ENCODE measurements at places on chromosomes 11 and 22.

DNA sequence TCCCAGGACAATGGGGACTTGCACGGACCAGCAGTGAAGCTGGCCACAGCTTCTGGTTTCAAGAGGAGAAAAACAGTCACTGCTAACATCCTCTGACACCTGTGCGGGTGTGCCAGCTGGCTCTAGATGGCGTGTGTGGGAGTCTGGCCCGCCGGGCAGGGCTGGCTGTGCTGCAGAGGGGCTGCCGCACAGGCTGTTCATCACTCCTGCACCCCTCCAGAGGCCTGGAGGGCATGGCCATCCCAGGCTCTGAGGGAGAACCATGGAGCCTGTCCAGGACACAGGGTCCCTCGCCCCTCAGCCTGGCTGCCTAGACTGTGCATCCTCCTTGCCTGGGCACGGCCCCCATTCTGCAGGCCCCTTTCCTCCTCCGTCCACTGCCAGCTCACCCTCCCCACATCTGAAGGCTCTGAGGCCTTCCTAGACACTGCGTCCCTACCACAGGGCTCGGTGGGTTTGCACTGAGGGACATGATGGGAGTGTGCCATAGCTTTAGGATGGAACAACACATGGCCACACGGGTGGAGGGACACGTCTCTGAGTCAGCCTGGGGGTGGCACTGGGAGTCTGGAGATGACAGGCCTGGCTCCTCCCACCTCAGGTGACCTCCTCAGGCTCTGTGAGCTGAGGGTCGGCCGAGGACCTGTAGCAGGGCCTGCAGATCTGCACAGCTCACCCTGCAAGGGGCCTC is 42.1 kb upstream of the GNB1L start:
- no peak for DNase-seq

GRCh38 chr22:22449819-22450218 is 58.7 kb downstream of the ZNF280B start:
- DNase-seq, result no peak

- no peak for DNase-seq
Measured at GRCh38 chr11:8062781-8063257, 18.2 kb upstream of the TUB start.

DNA sequence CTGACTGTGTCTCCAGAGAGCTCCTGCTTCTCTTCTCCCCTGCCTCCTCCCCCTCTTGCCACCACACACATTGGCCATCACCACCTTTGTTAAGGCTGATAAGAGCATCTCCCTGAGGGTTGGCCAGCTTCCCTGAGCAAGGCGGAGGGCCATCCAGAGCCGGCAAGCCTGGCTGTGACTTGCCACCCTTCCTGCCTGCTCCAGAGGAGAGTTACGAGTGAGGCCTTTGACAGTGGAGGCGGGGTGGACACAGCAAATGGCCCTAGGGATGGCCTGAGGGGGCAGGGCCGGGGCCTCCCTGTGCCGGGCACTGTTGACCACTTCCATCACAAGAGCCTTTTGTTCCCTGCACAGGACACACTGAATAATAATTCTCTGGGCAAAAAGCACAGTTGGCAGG is 5.4 kb downstream of the FREY1 start:
- no peak for DNase-seq

GRCh38 chr11:46348566-46349401 is 1.5 kb downstream of the DGKZ start:
- no peak for DNase-seq

DNA sequence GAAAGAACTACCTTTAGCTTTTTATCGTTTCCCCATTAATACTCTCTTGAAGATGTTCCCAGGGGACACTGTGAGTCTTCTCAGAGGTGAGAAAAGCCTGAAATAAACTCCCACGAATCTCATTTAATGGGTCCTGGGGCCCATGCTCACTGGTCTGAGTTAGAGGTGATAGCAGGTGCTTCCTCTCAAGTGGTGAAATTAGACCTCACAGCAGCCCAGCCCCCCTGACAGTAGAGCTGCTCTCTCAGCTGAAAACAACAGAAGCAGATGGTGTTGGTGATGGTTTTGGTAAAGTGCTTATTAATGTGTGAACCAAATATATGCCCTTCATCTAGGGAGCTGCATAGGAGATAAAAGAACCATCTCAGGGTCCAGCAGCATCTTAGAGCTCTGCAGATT is 76.8 kb upstream of the VPREB1 start:
- no peak for DNase-seq

GRCh38 chr11:15757048-15757698 is 599.2 kb downstream of the SOX6 start:
- no peak for DNase-seq

DNA sequence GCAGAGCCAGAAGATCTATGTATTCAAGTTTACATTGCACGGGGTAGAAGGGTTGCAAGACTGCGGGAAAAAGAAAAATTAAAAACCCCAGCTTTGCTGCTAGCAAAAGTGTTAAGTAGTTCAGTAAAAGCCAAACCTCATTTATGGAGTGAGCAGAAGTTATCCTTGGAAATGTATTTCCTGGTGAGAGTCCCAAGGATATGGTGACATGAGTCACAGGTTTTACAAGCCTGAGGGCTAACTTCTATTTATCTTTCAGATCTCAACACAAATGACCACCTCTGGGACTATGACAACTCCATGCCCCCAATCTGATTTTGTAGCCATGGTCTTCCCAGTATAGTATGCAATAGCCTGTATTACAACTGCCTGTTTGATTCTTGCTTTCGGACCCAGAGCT is 26.1 kb downstream of the ABTB2 start:
- DNase-seq, result no peak

DNA sequence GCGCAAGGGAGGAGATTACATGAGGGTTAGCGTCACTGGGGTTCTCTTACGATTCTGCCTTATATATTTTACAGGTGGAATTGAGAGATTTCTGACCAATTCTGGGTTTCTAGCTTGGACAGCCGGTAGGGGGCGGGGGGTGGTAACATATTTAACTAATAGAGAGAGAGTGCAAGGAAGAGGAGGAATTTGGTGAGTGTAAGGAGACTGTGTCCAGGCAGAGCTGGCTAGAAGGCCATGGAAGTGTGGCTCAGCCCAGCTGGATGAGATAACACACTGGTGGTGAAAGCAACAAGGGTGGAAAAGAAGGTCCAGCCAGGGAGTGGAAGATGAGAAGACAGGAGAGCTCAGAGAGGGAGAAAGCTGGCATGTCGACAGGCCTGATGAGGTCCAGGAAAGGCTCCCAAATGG is 56.5 kb downstream of the ST3GAL4 start:
- no peak for DNase-seq

- DNase-seq, result no peak
Measured at GRCh38 chr11:121106812-121107211, 5.8 kb downstream of the TECTA start.

DNA sequence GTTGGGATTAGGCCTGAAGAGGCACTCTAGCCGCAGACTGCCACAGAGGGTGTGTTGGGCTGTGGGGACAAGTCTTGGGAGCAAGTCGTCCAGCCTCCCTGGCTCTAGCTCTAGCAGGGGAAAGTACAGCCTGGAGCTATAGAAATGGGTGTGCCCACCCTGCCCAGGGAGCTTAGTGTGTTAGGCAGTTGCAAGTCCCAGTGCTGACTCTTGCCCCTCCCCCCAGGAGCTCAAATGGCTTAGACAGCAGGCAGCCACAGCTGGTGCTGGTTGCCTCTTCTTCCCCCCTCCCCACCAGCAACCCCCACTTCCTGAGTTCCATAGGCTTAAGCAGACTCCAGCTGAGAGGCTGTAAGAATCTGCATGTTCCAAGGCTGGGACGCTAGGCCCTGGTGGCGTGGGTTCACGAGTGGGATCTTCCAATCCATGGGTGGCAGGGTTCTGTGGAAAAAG is 61.2 kb downstream of the GUCY1A2 start:
- DNase-seq, result no peak

GRCh38 chr11:3346587-3346986 is 32.4 kb downstream of the ZNF195 start:
- DNase-seq, result no peak

- DNase-seq, result no peak
Measured at GRCh38 chr11:4851033-4851432, 2.0 kb upstream of the OR51S1 start.

- no peak for DNase-seq
Measured at GRCh38 chr11:36349351-36350136, 53.5 kb downstream of the PRR5L start.

DNA sequence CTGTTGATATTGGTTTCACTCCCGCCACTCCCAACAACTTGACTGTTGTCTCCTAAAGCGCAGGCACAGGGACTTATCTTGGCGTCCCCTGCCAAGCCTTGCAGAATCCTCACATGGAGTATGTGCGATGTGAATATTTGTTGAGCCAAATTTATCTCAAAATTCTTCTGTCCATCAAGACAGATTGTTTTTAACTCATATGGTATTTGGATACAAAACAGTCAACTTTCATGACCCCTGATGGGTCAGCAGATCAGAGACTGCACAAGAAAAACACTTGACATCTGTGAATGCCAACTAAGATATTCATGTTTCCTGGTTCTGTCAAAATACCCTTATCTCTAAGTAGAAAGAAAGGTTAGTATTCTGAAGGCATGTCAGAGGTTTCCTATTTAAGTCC is 221.7 kb upstream of the BLID start:
- no peak for DNase-seq

Measured in stimulated activated CD4-positive, alpha-beta T cell treated with anti-CD3 and anti-CD28 coated beads, Interleukin-2, amount 100 ng/mL, for 4 hours (primary cell).